Urothelium cell line (cell line): ENCODE measurements at places on chromosomes 5 and 9.
A peak's percentile ranks its signal among the peaks of the same experiment; 100 is the strongest.

GRCh38 chr5:76513476-76513875, 109.7 kb downstream of the F2RL2 start:
- no peak for DNase-seq

GRCh38 chr9:21029661-21030060, 1.8 kb downstream of the HACD4 start:
- no peak for DNase-seq

DNA sequence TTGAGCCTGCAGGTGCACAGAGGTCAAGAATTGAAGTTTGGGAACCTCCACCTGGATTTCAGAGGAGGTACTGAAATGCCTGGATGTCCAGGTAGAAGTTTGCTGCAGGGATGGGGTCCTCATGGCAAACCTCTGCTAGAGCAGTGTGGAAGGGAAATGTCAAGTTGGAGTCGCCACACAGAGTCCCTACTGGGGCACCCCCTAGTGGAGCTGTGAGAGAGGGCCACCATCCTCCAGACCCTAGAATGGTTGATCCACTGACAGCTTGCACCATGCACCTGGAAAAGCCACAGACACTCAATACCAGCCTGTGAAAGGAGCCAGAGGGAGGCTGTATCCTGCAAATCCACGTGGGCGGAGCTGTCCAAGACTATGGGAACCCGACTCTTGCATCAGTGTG, 78.0 kb downstream of the GABRA1 start:
- no peak for DNase-seq

DNA sequence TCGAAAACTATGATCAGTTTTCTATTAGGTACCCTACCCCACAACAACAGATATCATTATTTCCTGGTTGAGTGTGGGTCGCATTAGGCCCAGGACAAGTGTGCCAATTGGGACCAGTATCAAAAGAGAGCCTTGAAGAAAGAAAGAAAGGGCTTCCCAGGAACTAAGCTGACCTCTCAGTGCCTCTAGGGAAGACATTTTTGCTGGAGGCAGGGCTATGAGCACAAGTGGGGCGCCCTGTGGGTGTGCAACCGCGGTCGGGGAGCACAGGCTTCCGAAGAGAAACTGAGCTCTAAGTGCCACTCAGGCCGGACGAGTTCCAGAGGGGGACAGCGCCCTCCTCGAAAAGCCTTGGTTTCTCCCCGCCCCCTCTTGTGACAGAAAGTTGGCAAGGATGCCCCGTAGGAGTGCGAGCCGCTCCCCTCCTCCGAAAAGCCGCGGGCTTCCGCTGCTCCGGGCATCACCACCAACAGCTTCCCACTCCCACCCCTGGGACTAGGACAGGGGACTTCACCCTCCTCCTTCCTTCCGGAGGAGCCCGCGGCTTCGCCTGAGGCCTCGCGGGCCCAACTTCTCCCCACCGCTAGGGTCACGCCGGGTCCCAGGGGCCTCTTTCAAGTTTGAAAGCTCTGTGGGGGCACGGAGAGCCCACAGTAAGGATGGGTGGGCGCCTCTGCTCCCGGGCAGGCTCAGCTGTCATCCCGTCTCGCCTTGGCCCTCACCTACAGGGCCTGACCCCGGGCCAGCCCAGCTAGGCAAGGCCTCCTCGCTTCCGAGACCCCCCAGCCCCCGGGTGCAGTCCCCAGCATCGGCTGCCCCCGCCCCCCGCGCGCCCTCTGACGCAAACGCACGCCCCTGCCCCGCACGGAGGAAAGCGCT, 2.0 kb downstream of the NR2F1-AS1 start:
- no peak for DNase-seq

GRCh38 chr5:38935437-38935836, 89.6 kb downstream of the OSMR start:
- DNase-seq, result no peak

GRCh38 chr5:80269991-80270438, 14.2 kb upstream of the SERINC5 start:
- no peak for DNase-seq

DNA sequence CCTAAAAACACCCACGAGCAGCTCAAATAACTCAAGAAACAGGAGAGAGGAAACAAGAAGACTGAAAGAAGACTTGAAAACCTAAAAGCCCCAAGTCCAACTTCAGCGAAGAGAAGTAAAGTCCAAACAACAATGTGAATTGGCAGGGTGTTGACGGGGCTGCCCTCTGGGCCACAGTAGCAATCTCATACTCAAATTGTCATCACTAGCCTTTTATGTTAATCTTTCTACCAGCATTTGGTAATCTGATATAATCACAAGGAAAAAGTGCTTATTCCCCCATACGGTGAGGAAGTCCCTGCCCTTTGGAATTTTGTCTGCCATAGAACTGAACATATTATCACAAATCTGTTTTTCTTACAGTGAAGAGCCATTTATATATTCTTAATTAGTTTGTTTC, 51.5 kb upstream of the IFNE start:
- no peak for DNase-seq

GRCh38 chr5:180816608-180817534, 14.3 kb upstream of the MGAT1 start:
- peak; percentile 28 for DNase-seq

GRCh38 chr9:9079473-9079872, 1279.9 kb upstream of the DMAC1 start:
- DNase-seq, result no peak

DNA sequence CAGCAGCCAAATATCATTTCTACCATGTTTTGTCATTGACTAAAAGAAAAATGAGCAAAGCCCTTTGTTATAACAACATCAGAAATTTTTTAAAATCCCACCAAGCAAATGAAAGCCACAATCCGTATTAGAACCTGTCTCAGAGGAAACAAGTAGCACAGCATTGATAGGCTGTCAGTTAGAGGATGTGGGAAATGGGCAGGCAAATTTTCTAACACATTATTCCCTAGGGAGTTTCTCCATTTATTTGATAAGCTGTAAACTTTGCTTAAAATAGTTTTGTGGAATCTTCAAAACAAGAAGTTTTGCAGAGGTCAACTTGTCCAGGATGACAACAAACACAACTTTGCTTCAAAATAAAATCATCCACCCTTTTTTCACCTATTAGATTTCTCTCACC, 53.6 kb upstream of the APC start:
- no peak for DNase-seq

- DNase-seq, result no peak
These were observed 88.7 kb upstream of the PHF24 start for GRCh38 chr9:34869390-34869789.

GRCh38 chr9:125681086-125681622, 25.9 kb downstream of the MAPKAP1 start:
- DNase-seq, result no peak

GRCh38 chr9:91951944-91952520, 2.0 kb upstream of the ROR2 start:
- DNase-seq, result no peak

DNA sequence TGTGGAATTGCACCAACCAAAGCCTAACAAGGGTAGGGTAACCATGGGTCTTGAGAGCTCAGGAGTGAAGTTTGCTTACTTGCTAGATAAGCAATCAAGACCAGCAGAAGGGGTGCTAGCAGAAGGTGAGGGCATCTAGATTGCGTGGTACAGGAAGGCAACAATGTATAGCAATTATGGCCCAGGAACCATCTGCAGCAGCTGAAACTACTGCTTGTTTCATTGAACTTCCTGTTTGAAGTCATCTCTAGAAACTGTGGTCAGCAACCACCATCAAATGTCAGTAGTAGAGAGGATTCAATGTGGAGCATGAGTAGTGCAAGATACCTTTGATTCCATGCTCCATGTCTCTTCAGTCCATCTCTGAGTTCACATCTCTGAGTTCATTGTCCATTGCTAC, 462.1 kb upstream of the GRAMD2B start:
- DNase-seq, result no peak

DNA sequence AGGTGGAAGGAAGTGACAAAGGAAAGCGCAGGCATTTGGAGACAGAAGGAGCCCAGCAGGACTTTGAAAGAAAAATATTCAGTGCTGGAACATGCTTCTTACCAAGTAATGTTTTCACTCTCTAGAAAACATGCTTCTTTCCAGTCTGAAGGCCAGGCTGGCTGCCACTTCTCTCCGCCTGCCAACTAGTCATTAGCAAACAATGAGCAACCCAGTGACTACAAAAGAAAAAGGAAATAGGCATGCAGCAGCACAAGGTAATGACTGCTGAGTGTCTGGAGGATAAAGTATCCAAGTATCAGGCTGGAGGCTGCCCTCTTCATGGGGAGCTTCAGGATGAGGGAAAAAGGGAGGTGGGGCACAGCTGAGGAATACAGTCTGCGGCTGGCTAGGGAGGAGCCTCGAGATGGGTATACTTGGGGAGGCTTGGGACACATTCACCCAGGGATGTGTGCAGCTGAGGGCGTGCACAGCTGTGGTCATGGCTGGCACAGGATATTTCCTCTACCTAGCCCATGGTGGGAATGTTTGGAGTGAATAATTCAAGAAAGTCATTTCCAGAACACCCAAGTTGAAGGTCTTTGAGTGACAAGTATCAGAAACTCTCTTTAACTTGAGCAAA, 161.5 kb upstream of the KIF2A start:
- DNase-seq, result no peak
